Posterior vena cava (tissue), 2 donors: ENCODE measurements at places on chromosomes 11 and 22. TPM values are rescaled to one million over a fixed set of nuclear protein-coding genes. Genes with fewer than 3 reads are reported as not detected.
A peak's percentile ranks its signal among the peaks of the same experiment; 100 is the strongest.

The TMA7B gene
- 0.29 TPM for total RNA-seq

The P4HA3 gene
- total RNA-seq = 3.3 TPM

The OR52K2 gene
- not detected for total RNA-seq

The NRXN2 gene
- total RNA-seq = 7.9 TPM

DNA sequence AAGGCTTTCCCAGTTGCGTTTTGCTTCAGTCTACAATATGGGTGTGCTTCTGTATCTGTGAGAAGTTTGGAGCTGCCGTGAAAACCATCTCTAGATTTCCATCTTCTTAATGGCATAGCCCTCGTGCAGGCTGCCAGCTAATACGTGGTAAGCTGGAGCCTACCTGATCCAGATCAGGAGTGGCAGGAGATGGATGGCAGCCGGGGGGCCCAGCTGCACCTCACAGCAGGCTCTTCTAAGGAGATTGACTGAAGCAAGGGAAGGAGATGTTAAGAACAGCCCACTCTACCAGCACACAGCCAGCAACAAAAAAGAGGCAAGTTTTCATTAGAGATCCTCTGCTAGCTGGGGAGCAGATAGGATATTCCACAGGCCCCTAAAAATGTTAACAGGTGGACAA lies 115.5 kb downstream of the MSANTD4 start:
- DNase-seq = peak; percentile 54

DNA sequence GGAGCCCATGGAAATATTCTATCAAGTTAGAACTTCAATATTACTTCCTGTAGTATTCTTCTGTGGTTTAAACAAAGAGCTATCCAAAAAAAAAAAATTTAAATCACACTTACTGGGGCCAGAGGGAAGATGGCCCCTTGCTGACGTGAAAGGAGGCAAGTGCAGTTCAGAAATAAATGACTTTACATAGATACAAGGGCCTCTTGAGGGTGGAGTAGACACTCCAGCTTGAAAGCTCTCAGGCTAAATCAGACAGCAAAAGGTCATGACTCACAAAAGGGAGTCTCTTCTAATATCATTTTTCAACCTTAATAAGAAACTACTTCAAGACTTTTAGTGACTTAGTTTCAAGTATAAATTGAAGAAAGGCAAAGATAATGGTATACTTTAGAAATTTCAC lies 1160.3 kb downstream of the FAM181B start:
- DNase-seq = no peak

- no peak for DNase-seq
Measured at GRCh38 chr11:15772981-15773380, 583.4 kb downstream of the SOX6 start.

DNA sequence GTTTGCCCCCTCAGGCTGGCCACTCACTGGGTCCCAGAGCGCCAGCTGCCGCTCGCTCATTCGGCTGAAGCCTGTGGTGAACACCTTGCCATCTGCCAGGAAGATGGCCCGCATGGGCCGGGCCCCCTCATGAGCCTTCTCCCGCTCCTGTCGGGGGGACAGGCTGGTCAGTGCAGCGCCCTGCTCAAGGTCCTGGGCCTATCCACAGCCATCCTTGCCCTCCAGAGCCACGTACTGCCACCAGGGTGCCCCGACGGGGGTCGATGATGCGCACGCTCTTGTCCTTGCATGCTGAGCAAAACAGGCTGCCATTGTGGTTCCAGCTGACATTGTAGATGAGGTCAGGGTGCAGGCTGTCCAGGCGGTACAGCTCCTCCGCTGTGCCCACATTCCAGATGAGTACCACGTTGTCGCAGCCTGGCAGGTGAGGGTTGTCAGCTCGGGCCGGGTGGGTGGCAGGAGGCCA lies 2.1 kb downstream of the CORO1B start:
- peak; percentile 79 for DNase-seq

DNA sequence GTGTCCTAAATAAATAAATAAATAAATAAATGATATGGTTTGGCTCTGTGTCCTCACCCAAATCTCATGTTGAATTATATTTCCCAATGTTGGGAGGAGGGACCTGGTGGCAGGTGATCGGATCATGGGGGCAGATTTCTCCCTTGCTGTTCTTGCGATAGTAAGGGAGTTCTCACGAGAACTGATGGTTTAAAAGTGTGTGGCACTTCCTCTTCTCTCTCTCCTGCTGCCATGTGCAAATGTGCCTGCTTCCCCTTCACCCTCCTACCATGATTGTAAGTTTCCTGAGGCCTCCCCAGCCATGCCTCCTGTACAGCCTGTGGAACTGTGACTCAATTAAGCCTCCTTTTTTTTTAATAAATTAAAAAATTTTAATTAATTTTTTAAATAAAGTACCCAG lies 138.2 kb downstream of the FBXO7 start:
- DNase-seq = no peak

- DNase-seq = peak; percentile 58
Measured at GRCh38 chr11:70548976-70549375, 150.6 kb downstream of the CTTN start.
